ENCODE measurements at places on chromosomes 7 and 10.

GRCh38 chr7:127791446-127792189 is 139.6 kb downstream of the SND1 start:
- no peak for DNase-seq

- DNase-seq = no peak
These were observed 1.7 kb downstream of the ARHGAP12 start for GRCh38 chr10:31926765-31927564.

DNA sequence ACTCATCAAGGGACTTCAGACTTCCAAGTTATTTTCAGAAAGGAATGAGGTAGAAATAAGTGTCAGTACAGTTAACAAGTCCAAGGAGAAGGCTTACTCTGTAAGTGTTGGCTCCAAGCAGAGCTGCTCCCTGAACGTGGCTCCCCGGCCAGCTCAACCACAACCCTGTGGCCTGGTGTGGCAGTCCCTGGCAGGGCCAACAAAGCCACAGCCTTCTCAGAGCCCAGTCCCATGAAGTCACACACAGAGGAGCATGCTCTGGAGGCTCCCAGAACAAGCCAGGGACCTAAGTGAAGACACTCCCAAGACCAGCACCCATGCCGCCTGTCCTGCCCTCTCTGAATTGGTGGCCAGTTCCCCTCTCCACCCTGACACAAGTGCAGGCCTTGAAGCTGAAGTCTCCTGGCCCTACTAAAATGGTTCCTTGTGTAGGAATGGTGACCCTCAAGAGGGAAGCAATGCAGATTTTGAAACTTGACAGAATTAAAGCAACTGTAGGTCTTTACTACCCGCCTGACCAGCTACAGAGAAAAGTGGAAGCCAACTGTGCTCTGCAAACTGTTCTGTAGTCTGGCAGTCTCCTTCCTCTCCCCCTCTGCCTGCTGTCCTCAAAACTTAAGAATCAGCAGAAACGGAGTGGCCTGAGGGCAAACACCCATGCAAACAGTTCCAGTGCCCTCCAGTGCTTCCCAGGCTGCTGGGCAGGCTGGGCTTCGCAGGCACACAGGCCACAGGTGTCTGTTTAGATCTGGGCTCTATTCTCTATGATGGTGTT is 51.1 kb downstream of the NOD1 start:
- DNase-seq = no peak

GRCh38 chr10:3763035-3763456 is 22.0 kb downstream of the KLF6 start:
- DNase-seq = no peak

- no peak for DNase-seq
These were observed 46.8 kb downstream of the NPVF start for GRCh38 chr7:25181532-25181931.

- DNase-seq = peak; percentile 35
These were observed 36.8 kb upstream of the ANK3 start for GRCh38 chr10:60426425-60426824.

GRCh38 chr10:71708301-71708703 is 11.3 kb downstream of the C10orf105 start:
- peak; percentile 41 for DNase-seq

DNA sequence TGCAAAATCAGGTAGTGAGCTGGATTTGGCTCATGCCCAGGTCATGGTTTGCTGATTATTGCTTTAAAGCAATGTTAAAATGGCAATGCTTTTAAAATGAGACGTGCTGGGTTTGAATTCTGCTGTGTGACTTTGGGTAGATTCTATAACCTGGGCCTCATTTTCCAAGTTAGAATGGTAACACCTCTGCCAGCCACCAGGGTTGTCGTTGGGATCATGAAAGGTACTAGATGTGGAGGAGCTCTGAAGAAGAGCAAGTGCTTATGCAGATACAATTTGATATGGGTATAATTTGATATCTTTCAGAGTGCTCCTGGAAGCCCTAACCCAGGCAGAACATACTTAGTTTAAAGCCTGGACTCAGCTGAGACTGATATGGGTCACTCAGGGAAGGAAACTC is 60.0 kb downstream of the EVX1 start:
- DNase-seq = no peak

- no peak for DNase-seq
These were observed 75.3 kb downstream of the GAD2 start for GRCh38 chr10:26291721-26292480.

DNA sequence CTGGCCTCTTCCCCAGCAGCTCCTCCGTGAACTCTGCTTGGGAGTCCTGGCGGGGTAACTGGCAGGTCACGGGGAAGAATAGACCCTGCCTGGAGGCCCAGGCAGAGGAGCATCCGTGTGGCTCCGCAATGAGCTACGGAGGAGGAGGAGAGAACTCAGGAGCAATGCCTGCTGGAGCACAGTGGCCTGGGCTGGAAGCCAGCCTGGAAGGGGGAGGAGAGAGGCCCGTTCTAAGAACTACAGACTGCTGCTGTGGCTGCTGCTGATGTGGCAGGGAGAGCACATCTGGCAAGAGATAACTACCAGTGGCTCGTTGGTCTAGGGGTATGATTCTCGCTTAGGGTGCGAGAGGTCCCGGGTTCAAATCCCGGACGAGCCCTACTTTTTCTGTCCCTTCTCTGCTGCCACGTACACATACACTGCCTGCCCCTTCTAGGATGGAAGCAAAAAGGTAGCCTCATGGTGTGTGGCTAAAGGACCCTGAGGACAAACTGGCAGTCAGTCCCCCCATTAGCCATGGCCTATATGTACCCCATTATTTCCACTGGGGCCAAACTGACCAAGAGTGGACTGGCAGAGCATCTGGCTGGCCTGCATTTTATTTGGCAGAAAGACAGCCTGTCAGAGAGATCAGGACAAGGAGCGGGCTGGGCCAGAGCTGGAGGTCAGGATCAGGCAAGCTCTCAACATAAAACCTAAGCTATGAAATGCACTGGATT is 7.7 kb upstream of the OPN1SW start:
- peak; percentile 77 for DNase-seq

DNA sequence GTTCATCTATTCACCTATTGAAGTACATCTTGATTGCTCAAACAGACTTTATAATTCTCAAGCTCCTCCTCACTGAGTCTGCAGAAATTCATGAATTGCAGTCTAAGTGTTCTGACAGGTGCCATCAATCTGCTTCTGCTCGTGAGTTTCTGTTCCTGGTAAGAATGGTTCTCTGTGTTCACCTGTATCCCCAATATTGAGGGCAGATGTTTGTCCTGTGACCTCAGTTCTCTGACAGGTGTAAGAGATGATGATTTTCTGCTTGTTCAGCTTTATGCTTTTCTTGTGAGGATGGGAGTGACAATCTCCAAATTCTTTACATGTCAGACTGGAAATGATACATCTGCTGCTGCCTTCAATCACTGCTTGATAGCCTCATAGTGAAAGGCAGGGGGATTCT is 736.9 kb upstream of the COBL start:
- DNase-seq = no peak

DNA sequence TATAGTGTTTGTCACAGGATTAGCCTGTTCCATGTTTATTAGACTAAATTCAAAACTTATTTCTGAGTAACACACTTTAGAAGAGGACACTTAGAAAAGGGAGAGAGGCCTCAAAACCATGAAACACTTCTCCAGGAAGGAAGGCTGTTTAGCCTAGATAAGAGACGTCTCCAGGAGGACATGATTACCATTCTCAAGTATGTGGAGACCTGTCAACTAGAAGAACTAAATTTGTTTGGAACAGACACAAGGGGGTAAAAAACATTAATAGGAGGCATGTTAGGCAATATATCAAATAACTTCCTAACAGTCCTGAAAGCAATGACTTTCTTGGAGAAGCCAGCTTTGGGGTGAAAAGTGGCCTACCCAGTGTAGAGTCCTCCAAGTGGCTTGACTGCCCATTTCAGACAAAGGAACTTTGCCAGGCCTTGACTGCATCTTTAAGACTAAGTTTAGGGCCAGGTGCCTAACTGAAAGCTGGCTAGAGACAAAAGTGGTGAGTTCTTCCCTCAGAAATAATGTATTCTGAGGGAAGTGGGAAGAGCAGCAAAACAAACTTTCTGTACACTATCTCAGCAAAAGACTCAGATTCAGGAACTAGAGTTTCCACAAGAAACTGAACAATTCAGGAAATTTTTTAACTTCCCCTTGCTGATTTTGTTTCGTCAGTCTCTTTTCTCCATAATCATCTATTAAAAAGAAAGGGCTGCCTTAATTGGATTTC is 11.8 kb downstream of the NCOA4 start:
- DNase-seq = no peak

GRCh38 chr7:25215694-25216335 is 12.5 kb downstream of the NPVF start:
- no peak for DNase-seq

GRCh38 chr7:134293002-134293740 is 23.6 kb downstream of the SLC35B4 start:
- no peak for DNase-seq

- no peak for DNase-seq
These were observed 903 bp upstream of the NT5C2 start for GRCh38 chr10:103193820-103194529.

DNA sequence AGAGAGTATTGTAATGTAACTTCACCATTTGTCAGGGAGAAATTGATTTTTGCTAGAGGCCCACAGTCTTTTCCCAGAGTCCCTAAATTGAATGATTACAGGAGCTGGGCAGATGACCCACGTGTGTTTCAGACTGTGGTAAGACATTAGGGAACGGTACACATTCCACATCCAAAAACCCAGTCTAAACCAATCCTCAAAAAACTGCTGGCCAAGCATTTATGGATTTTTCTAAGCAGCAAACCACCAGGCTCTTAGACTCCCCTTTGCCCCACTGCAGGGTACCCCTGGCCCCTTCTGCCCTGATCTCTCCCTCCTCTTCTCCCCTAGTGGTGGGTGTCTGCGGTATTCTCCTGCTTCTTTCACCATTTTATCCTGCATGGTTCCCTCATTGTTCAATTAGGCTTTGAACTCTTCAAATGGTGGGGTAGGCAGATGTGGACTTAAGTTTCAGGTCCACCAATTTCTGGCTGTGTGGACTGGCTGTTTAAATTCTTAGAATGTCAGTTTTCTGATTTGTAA is 135.5 kb upstream of the SORCS3 start:
- no peak for DNase-seq

GRCh38 chr10:69584624-69585023 is 11.4 kb upstream of the NEUROG3 start:
- DNase-seq = no peak

DNA sequence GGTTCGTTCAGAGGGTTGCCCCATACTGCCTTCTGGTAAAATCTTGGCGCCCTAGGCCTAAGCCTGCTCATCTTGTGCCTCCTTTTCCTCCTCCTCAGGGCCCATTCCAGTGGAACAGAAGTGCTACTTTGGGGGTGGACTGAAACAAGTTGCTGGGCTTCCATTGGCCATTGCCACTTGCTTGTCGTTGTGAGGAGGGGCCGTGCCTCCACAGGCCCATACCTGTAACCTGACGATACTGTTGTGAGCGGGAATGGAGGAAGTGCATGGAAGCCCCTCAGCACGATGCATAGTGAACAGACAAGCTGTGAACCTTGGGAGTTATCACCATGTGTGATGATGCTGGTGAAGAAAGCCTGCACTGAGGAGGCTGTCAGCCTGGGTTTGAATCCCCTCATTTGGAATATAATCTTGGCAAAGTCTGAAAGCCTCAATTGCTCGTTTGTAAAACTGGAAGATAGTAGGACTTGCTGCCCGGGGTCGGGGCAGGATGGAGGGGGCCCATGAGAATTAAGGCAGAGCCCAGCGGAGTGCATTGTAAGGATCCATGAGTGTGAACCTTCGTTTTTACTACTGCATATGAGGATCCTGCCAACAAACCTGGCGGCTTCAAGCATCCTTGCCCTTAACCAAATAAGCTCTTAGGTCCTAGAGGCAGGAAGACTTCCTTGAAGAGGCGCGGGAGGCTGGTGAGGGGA is 671 bp upstream of the PAPSS2 start:
- peak; percentile 29 for DNase-seq
